ENCODE measurements at places on chromosomes 7 and 10.

DNA sequence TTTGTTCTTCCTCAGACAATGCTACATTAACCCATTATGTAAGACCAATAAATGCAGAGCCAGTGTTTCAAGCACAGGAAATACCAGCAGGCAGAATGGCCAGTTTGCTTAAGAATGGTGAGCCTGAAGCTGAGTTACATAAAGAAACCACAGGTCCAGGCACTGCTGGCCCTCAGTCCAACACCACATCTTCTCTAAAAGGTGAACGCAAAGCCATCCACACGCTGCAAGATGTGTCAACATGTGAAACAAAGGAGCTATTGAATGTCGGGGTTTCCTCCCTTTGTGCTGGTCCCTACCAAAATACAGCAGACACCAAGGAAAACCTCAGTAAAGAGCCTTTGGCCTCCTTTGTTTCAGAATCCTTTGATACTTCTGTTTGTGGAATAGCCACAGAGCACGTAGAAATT is 63.8 kb downstream of the TASOR2 start:
- DNase-seq, result no peak

DNA sequence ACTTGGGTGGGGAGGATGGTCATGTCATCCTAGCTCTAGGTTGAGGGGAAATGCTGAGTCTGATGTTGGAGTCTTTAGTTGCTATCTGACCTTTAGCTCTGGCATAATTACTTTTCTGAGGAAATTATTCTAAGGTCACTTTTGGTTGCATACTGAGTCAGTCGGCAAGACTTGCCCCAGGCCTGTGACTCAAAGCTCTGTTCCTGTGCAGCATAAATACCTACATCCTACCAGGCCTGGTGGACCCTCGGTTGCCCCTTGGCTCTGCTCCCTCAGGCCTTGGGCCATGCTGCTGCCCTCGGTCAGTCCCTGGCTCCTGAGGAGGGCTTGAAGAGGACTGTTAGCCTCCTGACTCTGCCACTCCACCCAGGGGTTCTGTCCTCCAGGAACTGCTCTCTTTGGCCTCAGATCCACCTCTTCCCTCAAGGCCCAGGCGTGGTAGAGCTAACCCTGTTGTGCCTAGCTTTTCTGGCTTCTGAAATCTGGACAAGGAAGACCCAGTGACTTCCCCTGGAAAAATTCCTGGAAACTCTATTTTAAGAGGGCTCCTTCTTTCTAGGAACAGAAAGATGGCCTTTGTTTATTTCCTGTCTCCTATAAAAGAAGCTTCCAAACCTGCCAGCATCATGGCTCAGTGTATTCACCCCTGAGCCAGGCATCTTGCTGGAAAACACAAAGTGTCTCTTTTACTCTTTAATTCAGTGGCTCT is 71.2 kb downstream of the TMEM178B start:
- DNase-seq, result no peak

- DNase-seq, result no peak
Observed at GRCh38 chr7:25500393-25500921, 272.2 kb upstream of the NPVF start.

GRCh38 chr7:154776350-154776749 is 226.6 kb downstream of the PAXIP1 start:
- no peak for DNase-seq

DNA sequence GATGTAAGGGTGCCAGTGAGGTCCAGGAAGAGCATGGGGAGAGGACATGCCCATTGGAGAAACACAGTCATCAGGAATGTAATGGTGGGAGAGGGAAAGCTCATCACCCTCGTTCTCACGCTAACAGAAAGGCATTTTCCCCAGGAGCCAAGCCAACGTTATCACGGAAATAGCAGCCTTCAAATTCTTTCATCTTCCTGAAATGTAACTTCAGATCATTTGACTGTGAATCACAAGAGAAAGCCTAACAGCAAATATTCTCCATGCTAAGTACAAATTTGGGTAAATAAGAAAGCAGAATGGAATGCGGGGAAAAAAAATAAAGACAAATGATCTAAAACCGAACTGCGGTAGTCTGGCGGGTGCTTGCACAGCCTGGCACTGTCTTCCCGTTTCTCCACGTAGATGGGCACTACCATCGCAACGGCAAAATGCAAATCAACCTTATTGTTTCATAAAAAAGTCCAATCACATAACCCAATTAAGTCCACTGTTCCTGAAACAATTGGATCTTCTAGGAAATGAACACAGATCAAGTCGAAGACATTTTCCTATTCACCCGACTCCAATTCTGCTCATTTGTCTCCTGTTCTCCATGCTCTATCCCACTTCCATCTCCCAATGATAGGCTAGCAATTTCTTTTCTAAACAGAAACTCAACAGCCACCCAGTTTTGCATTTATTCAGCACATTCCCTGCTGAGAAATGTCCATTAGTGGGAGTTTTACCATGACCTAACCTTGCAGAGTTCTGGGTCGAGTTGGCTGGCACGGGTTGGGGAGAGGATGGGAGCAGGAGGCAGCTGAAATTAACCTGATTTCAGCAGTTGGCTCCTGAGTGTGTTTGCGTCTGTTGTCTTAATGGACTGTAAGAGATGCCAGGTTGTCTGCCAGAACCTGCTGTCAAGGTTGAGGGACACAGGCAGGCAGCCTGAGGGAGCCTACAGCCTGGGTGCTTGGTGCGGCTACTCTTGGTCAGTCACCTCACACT is 74.6 kb upstream of the FRMD4A start:
- DNase-seq, result no peak

GRCh38 chr10:114026189-114027040 is 17.3 kb upstream of the ADRB1 start:
- no peak for DNase-seq

GRCh38 chr7:151721694-151722093 is 155.2 kb downstream of the PRKAG2 start:
- DNase-seq, result no peak

DNA sequence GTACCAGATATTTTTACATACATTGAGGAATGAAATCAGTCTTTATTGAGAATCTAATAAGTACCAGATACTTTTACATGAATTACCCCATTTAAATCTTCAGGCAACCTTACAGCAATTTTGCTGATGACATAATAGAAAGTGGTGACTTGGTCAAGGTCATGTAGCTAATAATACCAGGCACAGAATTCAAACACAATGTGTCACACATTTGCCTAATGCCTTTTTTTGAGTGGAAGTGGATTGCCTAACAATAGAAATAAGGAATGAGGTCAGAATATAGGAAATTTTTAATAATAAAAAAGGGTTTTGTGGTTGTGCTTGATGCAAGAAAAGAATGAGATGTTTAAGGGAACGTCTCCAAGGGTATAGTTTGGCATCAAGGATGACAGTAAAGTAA is 466.6 kb upstream of the IGFBP3 start:
- DNase-seq, result no peak

- no peak for DNase-seq
Observed at GRCh38 chr7:51123322-51124019, 193.1 kb downstream of the COBL start.

DNA sequence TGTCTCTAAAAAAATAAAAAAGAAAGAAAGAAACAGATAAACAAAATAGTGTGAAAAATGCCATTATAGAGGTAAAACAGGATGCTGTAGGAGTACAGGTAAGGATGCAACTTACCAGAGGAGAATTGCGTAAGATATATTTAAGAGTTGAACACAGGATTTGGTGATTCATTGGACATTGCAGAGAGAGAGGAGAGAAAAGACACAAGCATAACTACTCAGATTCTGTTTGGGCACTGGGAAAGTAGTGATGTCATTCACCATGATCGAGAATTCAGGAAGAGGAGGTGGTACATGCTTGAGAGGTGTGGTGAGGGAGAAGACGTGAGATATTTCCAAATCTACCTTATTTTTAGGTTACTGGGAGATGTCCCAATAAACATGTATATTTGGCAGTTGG is 97.6 kb downstream of the AASS start:
- DNase-seq, result no peak

DNA sequence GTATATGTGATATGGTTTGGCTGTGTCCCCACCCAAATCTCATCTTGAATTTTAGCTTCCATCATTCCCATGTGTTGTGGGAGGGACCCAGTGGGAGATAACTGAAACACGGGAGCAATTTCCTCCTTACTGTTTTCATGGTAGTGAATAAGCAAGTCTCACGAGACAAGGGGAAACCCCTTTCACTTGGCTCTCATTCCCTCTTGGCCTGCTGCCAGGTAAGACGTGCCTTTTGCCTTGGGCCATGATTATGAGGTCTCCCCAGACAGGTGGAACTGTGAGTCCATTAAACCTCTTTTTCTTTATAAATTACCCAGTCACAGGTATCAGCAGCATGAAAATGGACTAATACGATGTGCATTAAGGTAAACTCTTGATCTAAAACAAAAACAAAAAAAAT is 357.1 kb upstream of the AOAH start:
- no peak for DNase-seq

DNA sequence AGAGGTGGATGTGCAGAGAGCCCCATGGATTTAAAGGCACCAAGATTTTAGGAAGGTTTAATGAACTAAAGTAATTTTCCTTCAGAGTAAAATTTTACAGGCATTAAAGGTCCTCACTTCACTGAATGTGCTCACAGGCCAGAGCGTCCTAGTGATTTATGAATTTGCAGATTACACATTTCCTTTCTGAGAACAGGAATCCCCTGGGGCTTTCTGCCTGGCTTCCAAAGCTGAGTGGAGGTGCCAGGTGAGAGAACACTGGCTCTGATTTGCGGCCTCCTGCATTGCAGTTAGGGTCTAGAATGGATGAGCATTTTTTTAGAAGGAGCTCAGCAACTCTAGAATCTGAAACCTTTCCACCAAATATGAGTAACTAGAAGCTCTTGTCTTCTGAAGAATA is 194.3 kb downstream of the SORCS3 start:
- DNase-seq, result no peak

- DNase-seq, result no peak
Observed at GRCh38 chr10:24483701-24484100, 240.0 kb downstream of the ARHGAP21 start.

- no peak for DNase-seq
Observed at GRCh38 chr10:93827056-93827804, 66.5 kb upstream of the SLC35G1 start.
